ENCODE measurements at places on chromosomes 1 and 21.

GRCh38 chr1:92739669-92740524, 45.0 kb downstream of the EVI5 start:
- no peak for DNase-seq

DNA sequence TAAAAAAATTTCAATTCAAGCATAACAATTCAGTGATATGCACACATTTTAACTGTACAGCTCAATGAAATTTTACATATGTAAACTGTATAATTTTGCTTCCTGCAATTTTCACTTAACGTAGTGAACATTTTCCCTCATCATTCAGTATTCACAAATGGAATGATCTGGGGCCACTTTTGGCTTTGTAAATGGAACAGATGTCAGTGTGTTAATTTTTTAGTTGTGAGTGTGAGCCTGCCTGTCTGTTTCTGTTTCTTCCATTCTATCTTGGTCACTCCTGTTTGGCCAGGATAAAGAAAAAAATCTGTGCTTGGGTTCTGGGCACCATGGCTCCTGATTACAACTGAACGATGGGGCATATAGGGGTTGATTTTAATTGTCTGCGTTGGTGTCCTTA, 20.5 kb upstream of the ST3GAL3 start:
- DNase-seq, result no peak

DNA sequence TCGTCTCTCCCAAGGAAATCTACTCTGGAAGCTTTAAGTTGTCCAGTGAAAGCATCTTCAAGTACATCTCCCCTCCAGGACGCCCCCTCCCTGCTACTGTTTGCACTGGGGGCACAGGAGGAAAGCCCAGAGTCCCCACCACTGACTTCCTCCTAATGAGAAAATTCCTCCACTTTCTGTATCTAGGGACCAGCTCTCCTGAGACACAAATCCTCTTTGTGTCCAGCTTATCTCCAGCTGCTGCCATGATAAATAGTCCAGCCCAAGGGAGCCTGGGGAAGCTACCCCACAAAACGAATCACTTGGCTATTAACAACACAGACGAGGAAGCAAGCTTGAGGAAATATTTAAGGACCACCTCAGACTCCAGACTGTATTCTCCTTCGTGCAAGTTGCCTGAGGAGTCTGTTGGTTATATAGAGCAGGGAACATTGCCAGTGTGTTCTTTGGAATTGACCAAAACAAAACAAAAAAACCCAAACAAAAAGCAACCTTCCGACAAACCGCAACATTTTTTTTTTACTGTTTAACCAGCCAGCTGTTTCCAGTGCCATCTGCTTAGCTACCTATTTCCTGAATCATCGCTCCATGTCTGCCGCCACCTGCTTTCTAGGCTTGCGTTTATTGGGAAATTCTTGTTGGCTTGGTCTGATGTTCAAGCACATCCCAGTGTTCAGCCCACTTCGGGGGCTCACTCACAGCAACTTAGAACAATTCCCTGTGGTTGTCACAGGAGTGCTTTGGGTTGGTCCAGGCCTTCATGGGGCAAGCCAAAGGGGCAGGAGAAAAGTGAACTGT, 7.7 kb downstream of the C1orf226 start:
- DNase-seq, result no peak

GRCh38 chr1:15100880-15101760, 52.4 kb upstream of the TMEM51 start:
- DNase-seq, result no peak

DNA sequence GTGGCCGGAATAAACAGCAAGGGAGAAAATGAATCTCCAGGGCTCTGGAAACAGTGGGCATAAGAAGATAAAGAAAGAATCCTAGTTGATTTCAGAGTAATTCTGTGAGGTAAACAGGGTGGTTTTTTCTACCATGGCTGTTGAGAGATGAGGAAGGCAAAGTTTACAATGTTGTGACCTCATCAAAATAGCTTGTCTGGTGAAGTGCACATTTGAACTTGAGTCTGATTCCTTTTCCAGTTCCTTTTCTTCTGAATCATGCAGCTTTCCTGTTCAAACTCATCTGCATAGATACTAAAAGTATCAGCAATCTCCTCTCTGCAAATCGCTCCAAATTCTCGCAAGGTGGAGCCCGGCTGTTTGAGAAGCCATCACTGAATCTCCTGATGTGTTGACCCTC, 161.7 kb downstream of the PLPP3 start:
- no peak for DNase-seq

DNA sequence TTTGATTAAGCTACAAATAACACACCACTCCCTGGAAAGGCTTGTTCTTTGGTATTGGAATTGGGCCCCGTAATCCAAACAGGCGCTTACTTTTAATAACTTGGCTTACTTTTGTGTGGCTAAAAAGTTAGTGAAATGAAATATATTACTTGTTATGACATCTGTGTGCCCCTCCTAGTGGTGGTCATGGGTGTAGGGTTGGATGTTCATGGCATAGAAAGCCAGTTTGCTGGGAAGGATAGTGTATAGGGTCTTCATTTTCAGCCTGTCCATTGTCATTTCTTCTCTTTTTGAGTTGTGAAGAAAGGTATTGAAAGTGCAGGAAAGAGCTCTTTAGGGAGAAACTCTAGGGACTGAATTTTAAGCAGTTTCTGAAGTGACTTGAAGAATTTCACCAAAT, 5.9 kb downstream of the CDC14A start:
- no peak for DNase-seq

GRCh38 chr1:194289569-194290266, 1103.3 kb upstream of the B3GALT2 start:
- peak; percentile 71 for DNase-seq

GRCh38 chr1:185373813-185374529, 56.9 kb upstream of the IVNS1ABP start:
- no peak for DNase-seq

DNA sequence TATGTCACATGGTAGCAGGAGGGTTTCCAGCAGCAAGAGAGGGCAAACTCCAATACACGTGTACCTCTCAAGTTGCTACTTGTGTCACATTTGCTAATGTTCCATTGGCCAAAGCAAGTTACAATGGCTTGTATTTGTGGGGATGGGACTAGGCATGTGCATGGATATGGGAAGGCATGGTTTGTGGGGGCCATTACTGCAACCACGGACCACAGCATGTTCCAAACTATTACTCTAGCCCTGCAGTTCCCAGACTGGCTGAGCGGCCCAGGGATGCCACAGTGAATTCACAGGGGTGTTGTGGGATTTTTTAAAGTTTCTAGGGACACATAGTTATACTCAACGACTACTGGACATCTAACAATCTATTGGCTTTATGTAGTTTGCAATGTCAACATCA, 133.1 kb downstream of the GIPC2 start:
- DNase-seq, result no peak

GRCh38 chr1:19395678-19396192, 83.6 kb downstream of the SLC66A1 start:
- DNase-seq, result no peak

GRCh38 chr1:235313262-235313661, 14.7 kb downstream of the ARID4B start:
- DNase-seq, result no peak

GRCh38 chr1:187045371-187045770, 216.6 kb downstream of the PLA2G4A start:
- no peak for DNase-seq

DNA sequence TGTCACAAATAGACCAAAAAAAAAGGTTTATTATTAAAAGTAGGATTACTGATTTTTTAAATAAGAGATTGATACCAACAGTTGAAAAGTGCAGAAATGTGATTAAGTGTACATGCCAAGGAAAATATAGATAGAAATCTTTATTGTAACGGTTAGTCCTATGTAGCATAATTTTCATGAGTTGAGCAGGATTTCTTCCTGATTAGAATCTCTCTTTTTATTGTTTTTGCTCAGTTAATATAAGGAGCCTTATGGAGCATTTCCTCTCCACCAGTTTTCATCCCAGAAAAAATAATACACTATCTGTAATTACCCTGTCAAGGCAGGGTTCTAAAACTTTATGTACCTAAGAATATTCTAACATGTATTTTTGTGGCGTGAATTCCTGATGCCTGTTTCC, 23.4 kb downstream of the CAPZA1 start:
- DNase-seq, result no peak

GRCh38 chr1:3244927-3245315, 175.9 kb downstream of the PRDM16 start:
- no peak for DNase-seq

DNA sequence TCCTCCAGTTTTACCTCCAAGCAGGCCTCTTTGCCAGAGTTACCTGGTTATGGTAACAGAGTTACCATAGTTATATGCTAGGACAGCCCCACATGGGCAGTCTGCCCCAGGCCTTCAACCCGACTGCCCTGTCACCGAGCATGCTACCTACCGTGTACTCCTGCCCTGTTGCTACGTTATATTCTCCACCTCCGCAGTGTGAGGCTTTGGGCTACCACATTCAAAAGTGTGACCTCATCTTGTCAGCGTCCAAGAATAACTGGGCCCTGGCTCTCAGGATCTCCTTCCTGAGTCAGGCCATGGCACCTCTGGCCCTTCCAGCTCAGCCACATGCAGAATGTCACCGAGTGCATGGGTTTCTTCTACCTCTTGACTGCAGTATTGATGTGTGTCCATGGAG, 8.9 kb downstream of the MAPKAPK2 start:
- no peak for DNase-seq

DNA sequence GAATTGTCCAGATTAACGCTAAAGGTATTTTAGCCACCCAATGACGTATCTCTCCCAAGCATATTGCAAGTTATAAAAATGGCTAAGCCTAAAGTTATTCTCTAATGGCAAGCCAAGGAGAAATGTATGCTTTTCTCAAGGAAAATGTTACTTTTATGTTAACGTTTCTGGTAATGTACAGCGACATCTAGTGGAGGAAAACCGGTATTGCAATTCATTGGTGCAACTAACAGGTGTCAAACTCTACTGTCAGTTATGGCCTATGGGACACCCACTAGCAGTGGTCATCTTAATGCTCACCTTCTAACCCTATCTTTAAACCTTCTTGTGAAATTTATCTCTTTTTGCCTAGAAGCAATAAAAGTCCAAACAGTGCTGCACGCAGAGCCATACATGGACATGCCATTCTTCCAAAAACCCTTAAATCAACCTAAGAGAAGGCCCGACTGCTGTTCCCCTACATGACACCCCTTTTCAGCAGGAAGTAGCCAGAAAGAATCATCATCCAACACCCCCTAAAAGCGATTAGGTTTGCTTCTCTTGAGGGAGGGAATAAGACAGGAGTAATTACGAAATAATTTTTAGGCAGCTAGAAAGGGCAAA, 68.7 kb upstream of the LRIF1 start:
- no peak for DNase-seq

- DNase-seq, result no peak
These were observed 28.7 kb downstream of the WNT2B start for GRCh38 chr1:112537456-112537855.

DNA sequence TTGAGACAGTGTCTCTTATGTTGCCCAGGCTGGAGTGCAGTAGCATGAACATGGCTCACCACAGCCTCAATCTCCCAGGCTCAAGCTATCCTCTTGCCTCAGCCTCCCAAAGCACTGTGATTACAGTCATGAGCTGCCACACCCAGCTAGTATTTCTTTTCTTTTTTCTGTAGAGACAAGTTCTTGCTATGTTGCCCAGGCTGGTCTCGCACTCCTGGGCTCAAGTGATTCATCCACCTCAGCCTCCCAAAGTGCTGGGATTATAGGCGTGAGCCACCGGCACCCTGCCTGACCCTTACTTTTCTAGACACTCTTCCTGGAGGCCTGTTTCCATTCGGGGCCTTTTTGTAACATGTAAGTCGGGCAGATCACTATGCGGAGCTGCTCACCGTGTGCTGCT, 30.1 kb upstream of the SRP9 start:
- DNase-seq, result no peak

GRCh38 chr21:37243961-37244360, 23.2 kb downstream of the VPS26C start:
- DNase-seq, result no peak

DNA sequence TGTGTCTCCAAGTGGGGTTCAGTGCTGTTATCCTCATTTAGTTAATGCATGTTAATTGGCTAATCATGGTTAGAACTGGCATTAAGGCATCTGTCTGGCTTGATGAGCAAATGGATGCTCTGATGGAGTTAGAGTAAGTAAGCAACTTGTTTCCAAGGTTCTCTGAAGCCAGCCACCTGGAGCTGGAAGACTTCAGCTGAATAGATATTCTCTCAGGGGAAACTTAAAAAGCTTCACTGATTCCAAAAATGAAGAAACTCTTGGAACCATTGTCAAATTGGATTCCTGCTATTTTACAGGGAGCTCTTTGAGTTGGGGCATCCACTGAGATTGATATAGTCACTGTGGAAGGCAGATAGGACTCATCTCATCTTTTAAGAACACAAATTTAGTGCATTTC, 118.9 kb downstream of the CACHD1 start:
- DNase-seq, result no peak

DNA sequence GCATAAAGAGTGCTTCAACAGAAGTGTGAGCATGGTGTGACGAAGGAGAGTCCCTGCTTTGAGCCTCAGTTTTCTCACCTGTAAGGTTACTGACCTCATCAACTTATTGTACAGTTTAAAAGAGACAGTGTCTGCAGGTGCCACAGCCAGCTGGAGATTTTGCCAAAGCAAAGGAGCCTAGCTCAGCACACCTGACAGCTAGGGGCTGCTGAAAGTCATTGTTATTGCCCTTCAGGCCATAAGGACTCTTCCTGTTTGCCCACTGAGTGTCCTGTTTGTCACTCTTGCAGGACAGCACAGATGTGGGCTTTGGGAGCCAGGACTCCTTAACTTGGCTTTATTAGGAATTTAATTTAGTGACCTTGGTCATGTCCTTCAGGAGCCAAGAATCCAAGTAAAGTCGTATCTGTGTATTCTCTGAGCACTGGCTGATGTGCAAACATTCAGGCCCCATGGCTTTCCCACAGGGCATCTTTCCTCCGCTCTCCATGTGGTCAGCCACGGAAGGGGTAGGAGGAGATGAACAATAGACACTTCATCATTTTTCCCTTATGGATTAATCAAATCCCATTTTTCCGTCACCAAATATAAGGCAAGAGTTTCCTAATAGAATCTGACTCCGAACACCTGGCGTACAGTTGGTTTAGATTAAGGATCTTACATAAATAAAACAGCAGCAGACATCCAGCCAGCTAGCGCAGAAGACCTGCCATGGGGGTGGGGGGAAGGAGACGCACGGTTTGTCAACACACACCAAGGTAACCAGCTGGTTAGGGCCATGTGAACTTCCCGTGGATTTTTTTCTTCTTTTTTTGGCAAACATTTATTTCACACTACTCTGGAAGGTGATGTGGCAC, 43.1 kb upstream of the KANK4 start:
- DNase-seq, result no peak

DNA sequence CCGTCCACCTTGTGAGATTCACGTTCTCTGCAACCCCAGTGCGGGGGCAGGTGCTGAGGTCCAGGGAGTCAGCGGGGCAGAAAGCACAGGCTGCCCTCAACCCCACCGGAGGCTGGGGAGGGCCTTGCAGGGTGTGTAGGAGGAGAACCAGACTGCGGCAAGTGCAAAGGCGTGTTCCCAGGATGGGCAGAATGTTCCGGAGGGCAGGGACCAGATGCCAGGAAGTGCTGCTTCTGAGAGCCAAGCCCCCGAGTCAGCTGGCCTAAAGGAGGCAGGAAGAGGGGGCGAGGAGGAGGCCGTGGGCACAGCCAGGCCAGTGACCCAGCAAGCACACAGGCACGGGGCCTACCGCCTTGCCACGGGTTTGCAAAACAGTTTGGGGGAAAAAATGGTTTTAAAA, 193.8 kb upstream of the AJAP1 start:
- peak; percentile 34 for DNase-seq

- DNase-seq, result no peak
These were observed 10.1 kb upstream of the MEF2D start for GRCh38 chr1:156510709-156511108.
